Mesendoderm (in vitro differentiated cells): ENCODE measurements at places on chromosomes 5 and 9.

GRCh38 chr9:15176836-15177235, 130.2 kb downstream of the TTC39B start:
- no peak for DNase-seq

DNA sequence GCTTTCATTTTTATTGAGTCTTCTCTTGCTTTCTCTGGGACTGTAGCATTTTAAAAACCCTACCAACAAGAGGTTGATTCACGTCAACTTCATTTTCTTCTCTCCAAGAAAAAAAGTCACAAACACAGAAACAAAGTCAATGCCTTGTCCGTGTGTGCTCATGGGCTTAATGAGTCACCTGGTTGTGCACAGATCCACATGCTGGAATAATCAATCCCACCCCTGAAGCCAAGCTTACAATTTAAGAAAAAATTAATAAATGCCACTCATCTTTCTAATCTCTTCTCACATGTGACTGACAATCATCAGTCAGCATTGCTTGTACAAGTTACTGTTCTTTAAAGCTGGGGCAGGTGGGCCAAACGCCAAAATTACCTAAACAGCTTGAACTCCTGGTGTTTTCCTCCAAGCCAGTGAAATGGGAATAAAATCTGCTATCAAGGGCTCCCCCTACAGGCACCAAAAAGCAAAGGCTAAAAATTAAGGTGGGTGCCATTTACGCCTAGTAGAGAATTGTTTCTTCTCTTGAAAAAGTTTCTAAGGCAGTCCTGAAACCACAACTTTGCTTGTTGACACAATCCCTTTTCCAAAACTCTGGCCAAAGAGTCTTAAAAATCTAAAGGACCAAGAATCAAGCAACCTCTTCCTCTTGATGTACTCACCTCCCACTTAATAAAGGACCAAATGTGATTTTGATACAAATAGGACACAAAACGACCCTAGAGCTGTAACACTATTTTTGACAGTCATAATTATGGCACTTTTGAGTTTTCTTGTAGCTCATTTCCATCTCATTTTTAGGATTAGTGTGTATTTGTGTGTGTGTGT, 21.3 kb downstream of the TRMO start:
- peak; percentile 47 for DNase-seq

GRCh38 chr5:62343428-62343827, 37.4 kb downstream of the KIF2A start:
- DNase-seq = no peak

DNA sequence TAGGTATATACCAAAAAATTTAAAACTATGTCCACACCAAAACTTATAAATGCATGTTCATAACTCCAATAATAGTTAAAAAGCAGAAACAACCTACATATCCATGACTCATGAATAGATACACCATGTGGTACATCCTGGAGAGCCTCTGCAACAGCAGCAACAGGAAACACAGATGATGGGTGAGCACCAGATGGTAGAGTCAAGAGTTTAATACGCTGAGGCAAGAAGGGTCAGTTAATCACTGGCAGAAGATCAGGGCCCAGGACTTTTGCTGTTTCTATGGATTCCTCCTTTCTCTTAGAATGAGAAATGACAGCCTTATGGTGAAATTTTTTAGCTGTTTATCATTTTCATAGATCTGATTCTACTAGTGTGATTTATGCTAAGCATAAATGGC, 351.8 kb upstream of the ADAMTSL1 start:
- no peak for DNase-seq

GRCh38 chr5:73818357-73818756, 192.4 kb downstream of the ARHGEF28 start:
- no peak for DNase-seq

GRCh38 chr5:58965677-58966414, 383.0 kb downstream of the RAB3C start:
- DNase-seq = peak; percentile 50

- DNase-seq = peak; percentile 57
Observed at GRCh38 chr5:145587710-145588109, 247.4 kb downstream of the PRELID2 start.

DNA sequence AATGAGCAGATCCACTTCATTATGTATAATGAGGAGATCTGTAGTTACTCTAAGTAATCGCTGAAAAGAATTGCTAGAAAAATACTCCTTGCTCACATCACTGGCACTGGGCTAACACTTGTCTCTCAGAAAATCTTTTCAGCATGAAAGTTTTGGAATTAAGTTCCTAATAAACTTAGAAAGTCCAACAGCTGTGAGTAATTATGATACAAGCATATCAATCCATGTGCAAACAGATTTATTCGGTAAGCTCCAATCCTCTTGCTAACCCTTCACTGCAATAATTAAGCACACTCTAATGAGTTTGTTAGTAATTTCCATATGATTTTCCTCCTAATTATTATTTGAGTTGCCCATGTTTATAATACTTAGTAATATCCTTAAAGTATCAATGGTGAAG, 652.6 kb upstream of the WWC1 start:
- DNase-seq = no peak

DNA sequence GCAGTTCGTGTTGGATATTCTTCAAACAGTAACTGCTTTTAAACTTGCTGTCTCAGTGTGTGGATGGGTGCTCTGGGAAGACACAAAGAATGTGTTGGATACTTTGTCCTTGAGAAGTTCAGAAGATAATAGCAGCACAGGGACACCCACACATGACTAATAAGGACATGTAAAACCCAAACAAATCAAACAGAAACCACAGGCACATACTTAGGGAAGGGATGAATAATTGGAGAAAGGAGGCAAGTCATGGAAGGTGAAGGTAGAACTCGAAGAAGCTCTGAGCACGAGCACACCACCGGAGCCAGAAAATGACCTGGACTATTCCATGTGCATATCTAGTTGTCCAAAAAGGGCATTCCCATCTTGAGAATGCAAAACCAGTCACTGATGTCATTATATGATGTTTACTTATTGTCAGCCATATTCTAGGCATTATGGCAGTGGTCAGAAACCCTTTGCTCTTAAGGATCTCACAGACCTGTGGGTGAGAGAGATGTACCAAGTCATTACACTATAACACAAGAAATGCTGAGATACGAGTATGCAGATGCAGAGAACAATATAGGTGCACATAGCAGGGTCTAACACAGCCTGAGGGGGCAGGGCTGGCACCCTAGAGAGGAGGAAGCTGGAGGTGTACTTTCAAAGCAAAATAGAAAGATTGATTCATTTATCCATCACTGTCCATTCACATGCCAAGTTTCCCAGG, 152.9 kb downstream of the PIK3R1 start:
- no peak for DNase-seq

GRCh38 chr5:96141749-96142148, 180.1 kb upstream of the ELL2 start:
- DNase-seq = no peak
